ENCODE measurements at places on chromosomes 6 and 20. TPM values are rescaled to one million over a fixed set of nuclear protein-coding genes. Genes with fewer than 3 reads are reported as not detected.

Gene FAM209B
- not detected for total RNA-seq

Gene NCOA7
- 26.2 TPM for total RNA-seq

Gene OR2J2
- total RNA-seq = not detected

Gene RHAG
- not detected for total RNA-seq

Gene SGK2
- 0.69 TPM for total RNA-seq

Gene E2F1
- total RNA-seq = 1.3 TPM

Gene CCN6
- total RNA-seq = not detected

Gene MYL9
- total RNA-seq = 39.0 TPM

Gene SNAI1
- total RNA-seq = 5.1 TPM

Gene SLC17A2
- not detected for total RNA-seq

Gene OR2H2
- total RNA-seq = not detected

Gene PDE10A
- 10.1 TPM for total RNA-seq

Gene SLC12A5
- not detected for total RNA-seq

Gene CDH22
- total RNA-seq = not detected

Gene LPA
- total RNA-seq = not detected

Gene PTPRT
- 0.05 TPM for total RNA-seq

Gene AFDN
- total RNA-seq = 18.5 TPM

Gene CALHM5
- 5.0 TPM for total RNA-seq

Gene GSTA4
- 64.0 TPM for total RNA-seq

Gene BFSP1
- 1.6 TPM for total RNA-seq

Gene HTR1E
- not detected for total RNA-seq

Gene DNAH8
- total RNA-seq = not detected

Gene CBLN4
- total RNA-seq = not detected

Gene APOBEC2
- total RNA-seq = not detected

Gene CRISP2
- total RNA-seq = not detected

Gene RAB44
- not detected for total RNA-seq

Gene ZBTB22
- total RNA-seq = 17.1 TPM

Gene BPI
- not detected for total RNA-seq

Gene NFYA
- total RNA-seq = 8.5 TPM

Gene HTR1B
- total RNA-seq = not detected

Gene JAG1
- total RNA-seq = 36.5 TPM

Gene ATP6V1G2
- 2.1 TPM for total RNA-seq

Gene CALHM4
- not detected for total RNA-seq
